Activated CD4-positive, alpha-beta T cell treated with anti-CD3 and anti-CD28 coated beads for 1 hour (primary cell): ENCODE measurements at places on chromosomes 1 and 21.

GRCh38 chr1:184299406-184299790 lies 87.4 kb upstream of the C1orf21 start:
- DNase-seq = no peak

- no peak for DNase-seq
Measured at GRCh38 chr1:93129507-93130099, 50.5 kb downstream of the MTF2 start.

DNA sequence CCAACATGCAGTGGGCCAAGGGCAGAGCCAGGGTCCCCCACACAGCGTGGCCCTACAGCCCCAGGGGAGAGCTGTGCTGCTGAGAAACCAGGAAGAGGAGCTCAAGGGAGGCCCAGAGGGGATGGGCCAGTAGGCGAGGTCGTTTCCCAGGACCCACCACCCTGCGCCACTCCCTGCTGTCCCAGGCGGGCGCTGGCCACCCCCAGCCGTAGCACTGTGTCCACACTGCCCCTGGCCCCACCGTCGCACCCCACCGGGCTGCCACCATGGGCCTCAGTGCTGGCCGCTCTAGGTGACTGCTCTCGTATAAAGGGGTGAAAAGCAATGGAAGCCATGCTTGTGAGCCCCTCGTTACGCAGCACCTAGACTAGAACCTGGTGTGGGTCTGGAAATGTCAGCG lies 22.4 kb downstream of the NADK start:
- DNase-seq = no peak

GRCh38 chr1:207839083-207839413 lies 71.9 kb downstream of the CD34 start:
- DNase-seq = no peak
